ENCODE measurements at places on chromosomes 1 and 21.

GRCh38 chr1:234627009-234627950 lies 17.3 kb upstream of the IRF2BP2 start:
- no peak for DNase-seq

- no peak for DNase-seq
Observed at GRCh38 chr1:78092643-78093042, 46.9 kb downstream of the GIPC2 start.

GRCh38 chr1:24201941-24202440 lies 14.9 kb upstream of the IFNLR1 start:
- peak; percentile 55 for DNase-seq

- DNase-seq: no peak
Observed at GRCh38 chr1:155392898-155393411, 72.3 kb downstream of the RUSC1 start.

DNA sequence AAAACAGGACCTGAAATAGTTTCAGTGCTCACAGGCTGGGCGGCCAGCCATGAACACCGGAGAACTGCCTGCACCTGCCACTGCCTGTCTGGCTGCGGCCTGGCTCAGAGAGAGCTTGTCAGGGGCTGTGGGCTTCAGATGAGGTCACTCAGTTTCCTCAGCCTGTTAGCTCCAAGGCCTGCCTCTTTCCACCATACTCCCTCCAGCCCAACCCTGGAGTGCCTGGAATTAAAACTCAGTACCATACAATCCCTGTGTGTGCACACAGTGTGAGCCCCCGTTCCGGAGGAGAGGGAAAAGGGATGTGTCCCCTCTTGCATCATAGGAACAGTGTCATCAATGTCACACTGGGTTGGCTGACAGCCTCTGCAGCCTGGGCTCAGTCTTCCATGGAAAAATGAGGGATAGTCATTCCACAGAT lies 16.2 kb downstream of the CACNA1S start:
- DNase-seq: no peak

- no peak for DNase-seq
Observed at GRCh38 chr1:241391926-241392710, 35.1 kb upstream of the RGS7 start.

DNA sequence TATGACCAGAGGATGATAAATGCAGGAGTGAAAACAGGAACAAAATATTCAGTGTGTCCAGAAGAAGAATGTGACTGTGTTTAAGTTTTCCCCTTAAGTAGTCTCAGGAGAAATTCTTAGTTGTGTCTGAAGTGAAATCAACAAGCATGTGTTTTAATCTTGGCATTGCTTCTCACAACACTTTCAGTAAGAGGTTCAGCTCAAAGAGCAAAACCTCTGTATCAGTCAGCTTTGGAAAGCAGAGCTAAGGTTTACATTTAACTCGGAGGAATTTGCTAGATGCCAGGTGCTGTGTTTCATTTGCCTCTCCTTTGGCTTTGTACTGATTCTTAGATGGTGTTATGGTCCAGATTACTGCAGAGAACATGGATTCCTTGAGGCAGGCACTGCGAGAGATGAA lies 28.6 kb downstream of the CC2D1B start:
- DNase-seq: no peak

DNA sequence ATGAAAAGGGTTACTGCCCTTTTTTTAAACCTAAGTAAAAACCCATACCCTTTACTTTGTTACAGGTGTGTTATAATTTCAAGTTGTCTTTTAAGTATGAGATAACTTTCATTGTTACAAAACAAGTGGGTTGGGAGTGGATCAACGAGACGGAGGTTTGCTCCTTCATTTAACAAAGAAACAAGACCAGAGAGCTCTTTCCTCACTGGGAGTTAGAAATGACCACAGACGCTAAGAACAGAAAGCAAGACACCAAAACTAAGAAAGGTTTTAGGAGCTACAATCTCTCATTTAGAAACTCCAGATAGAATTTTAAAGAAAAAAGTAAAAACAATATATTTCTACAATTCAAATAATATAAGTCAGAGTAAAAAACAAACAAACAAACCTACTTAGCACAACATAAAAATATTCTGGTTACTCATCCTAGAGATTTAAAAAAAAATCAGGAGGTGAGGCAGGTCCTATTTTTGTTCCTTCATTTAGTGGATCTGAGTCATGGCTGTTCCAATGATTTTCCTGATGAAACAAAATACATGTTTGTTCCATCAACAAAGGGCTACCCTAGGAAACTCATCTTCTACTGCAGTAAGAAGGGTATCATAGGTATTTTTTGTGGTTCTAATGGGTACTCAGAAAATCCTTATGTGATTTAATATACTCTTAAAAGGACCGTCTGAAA lies 33.0 kb downstream of the APP start:
- no peak for DNase-seq

- DNase-seq: no peak
Observed at GRCh38 chr1:22056043-22056442, 3.5 kb downstream of the CDC42 start.

DNA sequence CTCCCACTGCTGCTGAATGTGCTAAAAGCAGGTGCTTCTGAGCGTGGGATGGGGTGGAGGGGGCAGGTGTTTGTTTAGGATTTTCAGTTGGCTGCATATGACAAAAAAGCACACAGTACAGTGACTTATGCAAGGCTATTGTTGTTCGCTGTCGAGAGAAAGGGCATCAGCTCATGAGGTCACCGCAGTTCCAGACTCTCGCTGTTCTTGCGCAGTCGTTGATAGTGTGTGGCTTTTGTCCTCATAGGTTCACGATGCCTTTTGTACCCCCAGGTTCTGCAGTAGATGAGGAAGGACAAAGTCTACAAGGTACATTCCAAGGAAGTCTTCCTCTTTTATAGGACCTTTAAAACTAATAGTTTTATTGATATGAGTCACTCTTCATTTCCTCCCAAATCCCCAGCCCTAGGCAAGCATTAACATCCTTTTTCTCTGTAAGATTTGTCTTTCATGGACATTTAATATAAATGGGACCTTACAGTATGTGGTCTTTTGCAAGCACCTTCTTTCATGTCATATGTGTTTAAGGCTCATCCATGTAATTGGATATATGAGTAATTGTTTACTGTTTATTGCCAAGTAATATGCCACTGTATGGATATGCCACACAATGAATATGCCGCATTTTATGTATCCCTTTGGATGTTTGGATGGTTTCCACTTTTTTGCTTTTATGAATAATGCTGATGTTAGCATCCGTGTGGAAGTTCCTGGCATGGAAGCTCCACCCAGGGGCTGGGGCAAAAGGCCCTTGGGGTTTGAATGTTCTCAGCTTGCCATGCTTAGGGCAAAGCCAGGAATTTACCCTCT lies 14.5 kb upstream of the NLRP3 start:
- no peak for DNase-seq

- DNase-seq: no peak
Observed at GRCh38 chr1:14850563-14850962, 252.1 kb downstream of the KAZN start.

GRCh38 chr1:107132780-107133179 lies 8.1 kb upstream of the NTNG1 start:
- DNase-seq: no peak

DNA sequence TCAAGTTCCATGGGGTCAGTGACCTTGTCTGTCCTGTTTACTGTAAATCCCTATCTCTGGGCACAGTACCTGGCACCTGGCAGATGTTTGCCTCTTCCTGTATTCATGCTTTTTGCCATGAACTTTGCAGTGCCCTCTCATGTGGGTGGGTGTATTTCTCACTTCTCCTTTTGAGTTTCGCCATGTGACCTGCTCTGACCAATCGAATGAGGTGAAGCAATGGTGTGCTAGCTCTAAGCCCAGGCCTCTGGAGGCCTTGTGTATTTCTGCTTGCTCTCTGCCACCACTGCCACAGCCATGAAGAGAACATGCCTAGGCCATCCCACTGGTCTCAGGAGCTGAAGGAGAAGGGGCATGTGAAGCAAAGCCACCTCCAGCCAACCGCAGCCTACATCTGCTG lies 185.5 kb upstream of the ZC3H12A start:
- no peak for DNase-seq

DNA sequence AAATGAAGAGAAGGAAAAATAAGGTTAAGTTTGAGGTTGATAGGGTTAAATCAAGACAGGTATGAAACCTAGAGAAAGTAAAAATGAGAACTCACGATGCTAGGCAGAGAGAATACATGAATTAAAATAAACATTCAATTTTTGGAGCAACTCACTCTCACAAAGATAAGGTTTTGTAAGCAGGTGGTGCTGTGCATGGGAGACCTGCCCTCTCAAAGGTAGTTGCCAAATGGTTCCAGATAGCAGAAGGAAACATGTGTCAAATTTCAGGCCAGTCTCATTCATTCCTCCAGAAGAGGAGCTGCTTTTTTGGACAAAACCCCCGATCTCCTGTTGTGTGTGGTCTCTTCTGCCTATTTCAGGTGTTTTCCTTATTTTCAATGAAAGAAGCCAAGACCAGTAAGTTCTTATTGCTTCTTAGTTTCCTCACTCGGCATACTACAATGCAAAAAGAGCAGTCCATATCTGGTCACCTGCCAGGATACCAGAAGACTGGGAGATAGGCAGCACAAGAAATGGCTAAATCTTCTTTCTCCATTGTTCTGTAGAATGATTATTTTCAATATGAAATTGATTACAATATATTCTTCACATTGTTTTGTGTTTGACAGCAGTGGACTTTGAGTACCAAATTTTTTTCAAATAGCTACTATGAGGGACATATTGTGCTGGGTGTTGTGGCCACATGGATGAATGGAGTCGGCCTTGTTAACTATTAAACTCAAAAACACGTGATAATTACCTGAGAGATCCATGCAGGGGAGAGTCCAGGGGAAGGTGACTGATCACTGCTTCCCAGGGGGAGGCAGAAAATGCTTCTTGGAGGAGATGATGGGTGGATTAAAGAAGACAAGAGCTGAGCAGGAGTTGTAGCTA lies 3.6 kb downstream of the CR1L start:
- DNase-seq: no peak

DNA sequence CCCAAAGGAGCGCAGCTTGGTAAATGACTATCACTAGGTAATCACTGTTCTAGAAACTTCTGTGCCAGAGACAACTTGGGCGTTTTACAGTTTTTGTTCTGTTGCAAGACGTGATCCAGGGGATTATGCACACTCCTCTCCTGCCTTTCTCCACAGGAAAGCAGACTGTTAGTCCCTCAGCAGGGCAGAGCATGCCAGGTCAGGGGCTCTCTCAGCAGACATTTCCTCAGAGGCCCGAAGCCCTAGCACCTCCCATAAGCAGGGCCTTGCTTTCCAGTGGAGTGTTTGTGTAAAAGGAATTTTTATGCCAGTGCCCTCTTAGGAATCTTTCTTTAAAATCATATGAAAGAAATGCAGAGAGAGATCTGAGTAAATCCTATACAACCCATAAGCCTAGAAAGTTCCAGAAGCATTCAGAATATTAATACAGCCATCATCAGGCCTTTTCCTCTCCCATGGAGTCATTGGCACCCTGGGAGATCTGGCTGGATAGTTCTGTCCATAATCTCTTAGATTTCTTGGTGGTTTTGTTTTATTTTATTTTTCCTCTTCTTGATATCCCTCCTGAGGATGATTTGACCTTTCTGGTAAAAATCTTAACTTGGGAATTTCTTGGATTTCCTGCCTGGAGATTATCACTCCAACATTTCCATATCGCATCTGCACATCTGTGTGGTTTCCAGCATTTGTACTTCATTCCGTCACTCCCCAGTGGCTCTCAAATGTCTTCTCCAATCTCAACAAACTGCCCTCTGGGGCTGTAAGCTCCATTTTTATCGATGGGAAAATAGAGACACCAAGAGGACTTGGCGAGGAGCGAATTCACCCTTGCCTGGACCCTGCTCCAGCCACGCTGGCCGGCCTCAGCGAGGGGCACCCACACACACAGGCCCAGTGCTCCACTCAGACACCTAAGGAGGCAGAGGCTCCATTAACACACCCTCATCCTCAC lies 116.1 kb downstream of the PSMG1 start:
- no peak for DNase-seq

DNA sequence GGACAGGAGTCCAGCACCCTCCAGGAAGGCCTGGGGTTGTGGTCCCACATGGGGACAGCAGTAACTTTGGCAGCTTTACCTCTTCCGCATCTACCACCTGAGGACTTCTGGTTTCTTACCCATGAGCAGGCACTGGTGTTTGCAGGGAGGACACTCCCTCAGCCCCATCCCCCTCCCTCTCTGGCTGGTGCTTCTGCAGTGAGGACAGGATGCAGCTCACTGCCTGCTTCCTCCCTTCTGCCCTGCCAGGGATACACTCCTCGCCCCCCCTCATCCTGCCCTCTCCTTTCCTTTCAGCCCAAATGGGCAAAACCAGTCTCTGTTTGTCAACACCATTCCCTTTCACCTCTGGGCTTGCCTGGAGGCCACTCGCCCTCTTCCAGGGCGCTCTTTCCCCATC lies 62.4 kb downstream of the KIRREL1 start:
- no peak for DNase-seq

DNA sequence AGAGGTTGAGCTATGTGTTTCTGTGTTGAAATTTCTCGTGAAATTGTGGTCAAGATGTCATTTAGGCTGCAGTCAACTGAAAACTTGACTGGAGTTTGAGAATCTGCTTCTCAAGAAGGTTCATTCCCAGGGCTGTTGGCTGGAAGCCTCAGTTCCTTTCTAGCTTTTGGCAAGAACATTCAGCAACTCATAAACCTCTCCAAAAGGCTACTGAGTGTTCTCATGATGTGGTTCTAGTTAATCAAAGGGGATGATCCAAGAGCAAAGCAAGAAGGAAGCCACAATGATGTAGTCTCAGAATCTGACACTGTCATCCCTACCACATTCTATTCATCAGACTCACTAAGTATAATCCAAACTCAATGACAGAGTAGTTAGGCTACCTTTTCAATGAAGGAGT lies 66.6 kb downstream of the SPATA6 start:
- no peak for DNase-seq

DNA sequence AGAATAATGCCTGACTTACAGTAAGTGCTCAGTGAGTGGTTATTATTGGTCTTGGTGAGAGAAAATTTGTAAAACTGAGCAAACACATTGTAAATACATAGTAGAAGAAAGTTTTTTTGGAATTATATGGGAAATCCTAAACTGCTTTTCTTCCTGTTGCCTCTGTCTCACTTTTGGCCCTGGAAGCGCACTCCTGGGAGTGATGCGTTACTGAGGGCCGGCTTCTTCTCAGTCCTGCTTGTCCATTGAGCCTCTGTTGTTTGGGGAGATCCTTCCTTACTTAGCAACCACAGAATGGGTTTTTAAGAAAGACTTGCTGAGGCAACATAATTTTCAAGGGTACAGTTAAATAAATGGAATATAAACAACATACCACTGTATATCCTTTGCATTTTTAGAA lies 166.0 kb downstream of the EDEM3 start:
- DNase-seq: no peak

DNA sequence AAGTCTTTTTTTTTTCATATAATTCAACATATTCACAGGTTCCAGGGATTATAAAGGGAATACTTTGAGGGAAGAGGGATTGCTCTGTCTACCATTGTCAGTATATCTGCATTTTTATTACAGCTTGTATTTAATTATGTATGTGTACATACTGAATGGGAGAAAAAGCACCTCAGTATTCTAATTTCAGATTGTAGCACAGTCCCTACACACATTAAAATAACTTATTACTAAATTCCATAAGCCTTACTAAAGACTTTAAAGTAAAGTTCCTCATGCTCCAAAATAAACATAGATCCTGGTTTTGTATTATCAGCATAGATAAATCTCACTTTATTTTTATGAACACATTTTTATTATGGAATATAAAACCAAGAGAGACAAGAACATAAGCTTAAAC lies 134.2 kb downstream of the NCAM2 start:
- DNase-seq: no peak

GRCh38 chr1:95974586-95974985 lies 740.6 kb downstream of the RWDD3 start:
- no peak for DNase-seq

Measured in glomerular endothelial cell (primary cell).